ENCODE measurements at places on chromosomes 1 and 21.
A peak's percentile ranks its signal among the peaks of the same experiment; 100 is the strongest.

- peaks cover 17% of the 10 kb centered on the region for H3K4me1 ChIP-seq
- H3K4me3 ChIP-seq, result no peak overlapping the region
- no peak overlapping the region for H3K27ac ChIP-seq
- peaks cover 35% of the 10 kb centered on the region for H3K36me3 ChIP-seq
- no peak for DNase-seq
Measured at GRCh38 chr1:151157067-151157531, 650 bp downstream of the TNFAIP8L2 start.

DNA sequence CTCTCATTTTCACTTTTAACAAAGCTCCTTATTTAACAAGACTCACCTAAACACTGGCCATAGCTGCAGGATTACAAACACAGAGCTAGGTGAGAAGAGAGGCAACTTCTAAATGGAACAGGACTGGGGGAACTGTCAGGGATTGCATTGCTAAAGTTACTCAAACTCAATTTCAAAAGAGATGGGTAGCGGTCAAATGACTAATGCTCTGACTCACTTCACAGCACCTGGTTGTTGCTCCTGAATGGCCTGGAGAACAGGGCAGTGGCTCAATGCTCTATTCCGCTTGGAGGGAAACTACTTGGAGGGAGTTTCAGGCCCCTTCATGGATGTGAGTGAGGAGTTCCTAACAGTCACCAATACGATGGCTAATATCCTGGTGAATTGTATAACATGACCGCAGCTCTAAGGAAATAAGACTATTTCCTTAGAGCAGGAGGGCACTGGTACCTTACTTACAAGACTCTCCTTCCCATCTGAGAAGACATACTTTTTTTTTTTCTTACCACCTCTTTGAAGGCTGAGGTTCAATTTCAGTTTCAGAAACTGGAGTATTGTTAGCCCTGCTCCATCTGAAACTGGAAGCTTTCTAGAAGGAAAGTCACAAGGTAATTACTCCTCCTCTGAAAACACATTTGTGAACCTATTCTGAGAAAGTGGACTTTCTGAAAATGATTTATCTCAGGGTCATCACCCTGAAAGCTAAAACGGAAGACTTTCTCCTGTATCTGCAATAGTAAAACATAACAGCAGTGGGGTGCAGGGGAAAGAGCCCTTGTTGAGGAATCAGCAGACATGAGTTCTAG is 9.5 kb downstream of the DPT start:
- H3K27ac ChIP-seq, result peak overlapping the region; percentile 69
- no peak overlapping the region for H3K4me3 ChIP-seq
- peaks cover 18% of the 10 kb centered on the region for H3K4me1 ChIP-seq

DNA sequence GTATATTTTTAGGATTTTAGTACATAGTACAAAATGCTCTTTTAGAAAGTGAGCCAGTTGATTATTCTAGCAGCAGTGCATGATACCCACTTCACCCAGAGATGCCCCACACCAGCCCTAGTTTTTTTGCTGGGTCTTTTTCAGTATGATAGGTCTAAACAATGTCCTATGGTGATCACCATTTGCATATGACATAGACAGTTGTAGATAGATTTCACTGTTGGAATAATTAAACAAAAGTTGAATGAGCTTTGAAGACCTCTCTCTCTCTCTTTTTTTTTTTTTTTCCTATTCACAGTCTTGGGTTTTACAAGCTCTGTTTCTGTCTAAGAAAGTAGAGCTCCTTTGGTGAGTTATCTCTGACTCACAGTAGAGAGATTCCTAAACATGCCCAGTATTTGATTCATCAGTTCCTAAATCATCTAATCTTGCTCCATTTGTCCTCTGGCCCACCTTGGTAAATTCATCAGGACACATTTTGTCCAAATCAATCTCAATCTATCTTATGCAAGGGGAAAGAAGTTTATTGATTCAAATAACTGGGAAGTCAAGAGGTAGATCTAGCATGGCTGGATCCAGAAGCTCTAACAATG is 44.7 kb upstream of the VAV3 start:
- H3K27me3 ChIP-seq, result no peaks in the 10 kb centered on the region
- H3K4me3 ChIP-seq, result no peak overlapping the region
- no peaks in the 10 kb centered on the region for H3K36me3 ChIP-seq
- H3K27ac ChIP-seq, result no peak overlapping the region

DNA sequence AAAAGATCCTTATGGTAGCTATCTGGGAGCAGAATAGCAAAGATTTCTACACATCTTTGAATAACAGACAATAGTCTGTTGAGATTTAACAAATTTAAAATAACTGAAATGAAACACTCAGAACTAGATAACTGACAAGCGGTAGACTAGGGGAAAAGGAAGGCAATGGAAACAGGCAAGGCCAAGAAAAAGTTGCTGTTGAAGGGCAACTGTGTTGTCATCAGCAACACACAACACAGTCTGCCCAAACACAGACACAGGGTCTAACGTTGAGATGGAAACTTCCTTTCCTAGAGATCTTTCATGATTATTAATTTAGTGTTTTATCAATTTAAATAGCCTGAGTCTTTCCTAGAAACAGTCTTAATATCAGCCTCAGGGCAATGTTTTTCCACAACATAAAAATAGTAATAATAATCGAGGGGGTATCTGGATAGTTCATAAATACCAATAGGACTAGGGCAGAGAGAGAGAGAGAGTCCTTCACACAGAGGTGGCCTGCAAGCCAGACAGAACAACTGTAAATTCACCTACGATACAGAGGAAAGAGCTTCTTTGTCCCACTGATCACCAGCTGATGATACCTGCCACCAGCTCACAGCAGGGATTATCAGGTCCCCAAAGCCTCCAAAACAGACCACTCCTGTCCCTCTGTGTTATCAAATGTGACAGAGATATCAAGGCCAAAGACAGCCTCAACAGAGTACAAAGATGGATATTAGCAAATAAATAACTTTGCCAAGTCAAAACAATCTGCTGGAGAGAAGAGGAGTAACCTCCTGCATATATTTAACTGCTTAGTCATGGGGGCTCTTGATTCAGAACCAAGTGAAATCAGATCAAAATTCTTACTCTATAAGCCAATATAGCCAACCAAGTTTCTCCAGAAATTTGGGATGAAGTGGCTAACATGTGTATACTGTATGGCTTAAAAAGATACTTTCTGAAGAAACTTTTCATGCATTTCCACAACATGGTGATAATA is 245.3 kb downstream of the SLC45A1 start:
- H3K4me1 ChIP-seq, result peaks cover 4% of the 10 kb centered on the region
- H3K4me3 ChIP-seq, result no peak overlapping the region
- H3K36me3 ChIP-seq, result no peaks in the 10 kb centered on the region

Measured in gastrocnemius medialis (tissue), 4 donors.